ENCODE measurements at places on chromosomes 3 and 15.

DNA sequence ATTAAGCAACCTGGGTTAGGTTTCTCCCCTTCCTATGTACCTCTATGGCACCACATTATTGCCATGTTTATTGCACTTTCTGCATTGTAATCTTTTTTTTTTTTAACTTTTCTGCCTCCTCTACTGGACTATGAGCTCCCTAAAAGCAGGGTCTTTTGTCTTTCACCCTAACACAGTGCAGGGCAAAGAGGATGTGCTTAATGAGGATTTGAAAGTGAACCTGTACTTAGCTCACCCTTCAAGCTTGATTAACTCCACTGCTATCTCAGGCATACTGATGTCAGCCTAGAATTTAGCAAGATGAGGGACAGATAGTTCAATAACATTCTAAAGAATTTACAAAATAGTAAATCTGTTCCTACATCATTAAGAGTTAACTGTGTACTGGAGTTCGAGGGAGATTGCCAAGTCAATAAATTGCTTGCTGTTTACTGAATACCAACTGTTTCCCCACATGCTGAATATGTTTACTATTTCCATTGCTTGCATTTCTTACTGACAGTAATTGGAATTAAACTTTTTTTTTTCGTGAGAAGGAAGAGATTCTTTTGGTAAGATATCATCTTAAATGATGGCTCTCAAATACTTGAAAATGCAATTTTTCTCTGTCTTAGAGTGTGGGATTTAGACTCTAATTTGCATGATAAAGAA lies 15.7 kb upstream of the PPARG start:
- no peak for DNase-seq

GRCh38 chr15:66619152-66619903 lies 53.5 kb upstream of the LCTL start:
- DNase-seq: peak; percentile 86

DNA sequence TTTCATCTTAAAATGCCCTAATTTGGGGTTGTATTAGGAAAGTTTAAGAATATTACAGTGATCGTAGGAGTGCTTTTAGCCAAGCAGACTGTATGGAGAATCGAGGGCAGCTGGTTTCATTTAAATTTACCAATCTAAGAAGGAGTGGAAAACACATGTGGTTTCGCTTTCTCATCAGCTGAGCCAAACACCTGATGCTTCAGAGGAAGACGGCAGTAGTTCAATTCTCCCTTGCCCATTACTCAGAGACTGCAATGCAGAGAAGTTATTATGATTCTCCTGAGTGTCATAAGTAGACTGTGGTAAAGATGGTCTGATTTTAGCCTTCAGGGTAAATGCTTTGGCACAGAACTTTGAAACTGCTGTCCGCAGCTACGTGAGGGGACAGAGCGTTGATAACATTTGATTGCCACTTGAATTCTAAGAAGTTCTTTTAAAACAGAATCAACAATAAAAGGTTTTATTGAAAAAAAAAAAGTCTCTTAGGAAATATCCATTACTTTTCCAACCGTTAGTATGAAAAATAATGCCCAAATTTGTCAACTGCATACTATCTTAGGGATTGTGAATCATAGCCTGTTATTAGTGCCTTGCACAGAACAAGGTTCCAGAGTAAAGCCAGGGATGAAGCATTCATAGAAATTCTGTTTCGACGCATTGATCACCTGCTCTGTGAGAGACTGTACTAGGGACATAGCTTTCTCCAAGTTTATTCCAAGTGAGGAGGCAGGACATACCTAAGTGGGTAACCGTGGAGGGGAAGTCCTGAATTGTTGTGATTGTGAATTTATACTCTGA lies 25.6 kb downstream of the LYSMD4 start:
- no peak for DNase-seq

DNA sequence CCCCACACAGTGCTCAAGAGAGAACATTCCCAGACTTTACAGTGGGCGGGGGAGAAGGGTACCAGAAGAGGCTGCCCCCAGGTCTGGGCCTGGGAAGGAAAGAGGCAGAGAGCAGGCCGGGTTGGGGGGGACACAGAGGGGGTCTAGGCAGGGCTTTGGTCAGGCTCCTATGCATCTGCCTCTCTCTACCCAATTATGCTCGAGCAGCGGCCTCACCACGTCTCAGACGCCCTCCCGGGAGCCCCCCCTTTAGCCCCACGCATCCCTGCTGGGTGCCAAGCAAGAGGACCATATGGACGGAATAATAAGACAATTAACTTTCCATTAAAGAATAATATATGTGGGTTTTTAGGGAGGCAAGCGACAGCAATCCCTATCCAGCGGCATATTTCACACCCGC lies 32.8 kb downstream of the CACNA2D2 start:
- no peak for DNase-seq

DNA sequence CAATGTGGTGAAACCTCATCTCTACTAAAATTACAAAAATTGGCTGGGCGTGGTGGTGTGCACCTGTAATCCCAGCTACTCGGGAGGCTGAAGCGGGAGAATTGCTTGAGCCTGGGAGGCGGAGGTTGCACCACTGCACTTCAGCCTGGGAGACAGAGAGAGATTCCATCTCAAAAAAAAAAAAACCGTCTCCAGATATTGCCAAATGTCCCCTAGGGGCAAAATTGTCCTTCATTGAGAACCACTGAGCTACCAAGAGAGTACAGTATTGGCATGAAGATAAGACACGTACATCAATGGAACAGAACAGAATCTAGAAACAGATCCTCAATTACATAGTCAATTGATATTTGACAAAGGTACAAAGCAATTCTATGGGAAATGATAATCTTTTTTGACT lies 98.0 kb downstream of the TFDP2 start:
- DNase-seq: no peak

GRCh38 chr3:127483902-127484591 lies 106.5 kb downstream of the TPRA1 start:
- DNase-seq: no peak

- no peak for DNase-seq
Measured at GRCh38 chr3:170598091-170598502, 12.2 kb upstream of the SLC7A14 start.

- DNase-seq: no peak
Measured at GRCh38 chr15:95981209-95981608, 349.3 kb upstream of the NR2F2 start.

GRCh38 chr3:30293621-30294240 lies 312.7 kb upstream of the TGFBR2 start:
- DNase-seq: no peak

- DNase-seq: peak; percentile 13
Measured at GRCh38 chr3:117193390-117193789, 483.8 kb downstream of the TUSC7 start.

GRCh38 chr15:65156692-65157091 lies 23.1 kb upstream of the PDCD7 start:
- DNase-seq: no peak

DNA sequence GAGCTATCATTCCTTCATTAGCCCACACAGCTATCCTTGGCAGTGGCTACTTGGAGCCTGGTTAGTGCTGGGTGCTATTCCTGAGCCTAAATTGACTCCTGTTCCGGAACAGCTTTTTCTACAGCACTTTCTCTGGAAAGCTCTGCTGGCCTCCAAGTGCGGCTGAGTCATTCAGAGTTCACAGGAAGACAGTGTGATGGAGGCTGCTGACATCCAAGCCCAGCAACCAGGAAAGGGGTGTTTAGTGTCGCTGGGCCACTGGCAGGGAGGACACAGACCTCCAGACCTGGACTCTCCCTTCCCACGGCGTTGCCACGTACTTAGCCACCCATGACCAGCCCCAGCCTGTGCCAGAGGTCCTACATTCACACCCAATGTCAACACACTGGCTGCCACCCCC lies 28.7 kb downstream of the CACNA2D2 start:
- no peak for DNase-seq

Measured in suppressor macrophage treated with lipopolysaccharide for 1 hour (primary cell).